Amniotic epithelial cell (primary cell): ENCODE measurements at places on chromosomes 7 and 10.

DNA sequence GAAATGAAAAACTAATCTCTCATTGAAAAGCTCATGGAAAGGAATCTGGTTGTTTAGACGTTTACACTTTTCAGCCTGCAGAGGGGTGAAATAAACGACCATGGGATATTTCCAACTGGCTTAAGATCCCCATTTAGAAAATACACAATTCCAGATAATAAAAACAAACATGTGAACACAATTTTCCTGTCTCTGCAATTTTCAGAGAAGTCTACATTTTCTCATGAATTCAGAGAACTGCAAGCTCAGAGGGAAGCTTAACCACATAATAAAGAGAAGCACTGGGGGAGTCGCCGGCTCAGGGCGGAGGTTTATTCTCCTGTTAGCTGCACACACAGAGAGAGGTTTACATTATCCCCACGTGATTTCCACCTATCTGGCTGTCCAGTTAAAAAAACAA is 215.2 kb downstream of the FANK1 start:
- DNase-seq = no peak

GRCh38 chr10:62610649-62611229 is 193.8 kb upstream of the ADO start:
- DNase-seq = peak; percentile 39

GRCh38 chr7:148790131-148790726 is 91.5 kb downstream of the CUL1 start:
- DNase-seq = no peak

DNA sequence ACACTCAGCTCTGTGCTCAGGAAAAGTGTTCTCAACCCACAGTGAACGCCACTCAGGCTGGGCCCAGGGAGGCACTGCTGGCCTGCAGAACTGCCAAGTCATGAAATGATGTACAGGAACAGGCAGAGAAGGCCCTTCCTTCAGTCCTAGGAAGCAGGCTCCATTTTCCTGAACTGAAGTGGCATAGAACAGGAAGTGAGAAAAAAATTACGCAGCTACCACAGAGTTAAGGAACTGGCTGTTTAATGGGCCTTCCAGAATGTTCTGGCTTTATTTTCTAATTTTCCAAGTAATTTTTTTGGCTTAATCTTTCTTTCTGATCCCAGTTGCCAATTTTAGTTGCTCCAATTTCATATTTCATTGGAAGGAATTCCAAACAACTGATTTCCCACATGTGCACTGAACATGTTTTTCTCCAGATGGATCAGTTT is 39.3 kb downstream of the LRRC18 start:
- DNase-seq = no peak

GRCh38 chr10:3149918-3150317 is 22.7 kb downstream of the PITRM1 start:
- no peak for DNase-seq

- DNase-seq = no peak
Observed at GRCh38 chr10:99731306-99732032, 458 bp downstream of the COX15 start.

- no peak for DNase-seq
Observed at GRCh38 chr10:100766693-100767421, 21.5 kb downstream of the PAX2 start.

GRCh38 chr7:28533267-28533666 is 120.9 kb downstream of the CREB5 start:
- no peak for DNase-seq

DNA sequence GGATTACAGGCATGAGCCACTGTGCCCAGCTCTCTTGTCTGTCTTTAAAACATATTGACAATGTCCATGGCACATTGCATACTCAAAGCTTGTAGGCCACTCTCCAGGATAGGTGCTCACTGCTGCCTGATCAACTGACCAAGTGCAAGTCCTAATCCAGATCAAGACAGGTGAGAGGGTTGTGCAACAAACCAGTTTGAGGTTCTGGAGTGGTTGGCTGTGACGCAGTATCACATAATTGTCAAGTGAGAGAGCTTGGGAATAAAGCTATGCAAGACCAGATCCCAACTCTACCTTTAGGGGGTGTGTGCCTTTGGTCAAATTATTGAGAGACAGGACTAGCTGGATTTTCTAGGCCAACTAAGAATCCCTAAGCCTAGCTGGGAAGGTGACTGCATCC is 43.0 kb upstream of the OPN4 start:
- DNase-seq = no peak

GRCh38 chr10:23195846-23196600 is 3.9 kb downstream of the PTF1A start:
- DNase-seq = no peak

GRCh38 chr10:75612904-75613684 is 181.7 kb downstream of the LRMDA start:
- peak; percentile 53 for DNase-seq

GRCh38 chr10:122352817-122353525 is 21.5 kb upstream of the PLEKHA1 start:
- no peak for DNase-seq

DNA sequence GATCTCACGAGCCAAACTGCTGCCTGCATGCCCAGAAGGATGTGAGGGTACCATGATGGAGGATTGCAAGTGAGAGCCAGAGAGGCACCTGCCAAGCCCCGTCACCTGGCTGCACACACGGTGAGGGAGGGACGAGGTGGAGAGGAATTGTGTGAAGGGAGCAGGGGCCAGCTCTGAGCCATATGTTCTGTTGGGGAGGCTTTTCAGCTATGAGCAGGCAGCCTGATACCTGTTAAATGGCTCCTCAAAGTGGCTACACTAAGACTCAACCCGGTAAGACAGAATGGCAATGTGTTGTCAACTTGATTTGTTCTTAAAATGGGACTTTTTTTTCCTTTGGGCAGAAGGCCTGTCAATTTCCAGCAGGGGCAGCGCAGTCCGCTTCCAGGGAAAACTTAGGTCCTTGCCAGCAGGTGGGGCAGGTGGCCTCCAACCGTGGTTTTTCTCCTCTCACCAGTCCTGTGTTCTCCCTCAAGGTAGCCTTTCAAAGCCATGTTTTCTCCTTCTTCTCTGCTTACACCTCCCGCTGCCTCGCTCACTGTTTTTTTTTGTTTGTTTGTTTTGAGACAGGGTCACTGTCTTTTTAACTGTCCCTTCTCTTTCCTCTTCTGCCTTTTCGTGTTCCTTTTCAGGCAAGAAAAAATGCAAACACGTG is 57.7 kb upstream of the ZNRF2 start:
- no peak for DNase-seq

GRCh38 chr7:25392588-25393338 is 164.5 kb upstream of the NPVF start:
- DNase-seq = no peak

DNA sequence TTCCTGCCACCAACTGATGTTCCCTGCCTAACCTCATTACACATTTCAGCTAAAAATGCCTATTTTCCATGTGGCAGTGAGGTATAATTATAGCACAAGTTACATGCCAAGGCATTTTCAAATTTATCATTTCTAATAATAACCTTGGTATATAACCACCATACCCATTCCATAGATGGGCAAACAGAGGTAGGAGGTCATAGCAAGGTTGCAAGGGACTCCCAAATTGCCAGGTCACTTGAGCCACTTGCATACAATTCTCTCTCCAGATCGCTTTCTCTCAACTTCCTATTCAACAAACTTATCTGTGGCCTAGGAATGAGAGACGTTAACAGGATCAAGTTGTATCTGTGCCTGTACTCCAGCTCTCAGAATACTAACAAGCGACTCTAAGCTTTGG is 108.3 kb downstream of the ATXN7L1 start:
- no peak for DNase-seq

- peak; percentile 98 for DNase-seq
Observed at GRCh38 chr10:17216217-17216900, 11.7 kb upstream of the VIM start.

DNA sequence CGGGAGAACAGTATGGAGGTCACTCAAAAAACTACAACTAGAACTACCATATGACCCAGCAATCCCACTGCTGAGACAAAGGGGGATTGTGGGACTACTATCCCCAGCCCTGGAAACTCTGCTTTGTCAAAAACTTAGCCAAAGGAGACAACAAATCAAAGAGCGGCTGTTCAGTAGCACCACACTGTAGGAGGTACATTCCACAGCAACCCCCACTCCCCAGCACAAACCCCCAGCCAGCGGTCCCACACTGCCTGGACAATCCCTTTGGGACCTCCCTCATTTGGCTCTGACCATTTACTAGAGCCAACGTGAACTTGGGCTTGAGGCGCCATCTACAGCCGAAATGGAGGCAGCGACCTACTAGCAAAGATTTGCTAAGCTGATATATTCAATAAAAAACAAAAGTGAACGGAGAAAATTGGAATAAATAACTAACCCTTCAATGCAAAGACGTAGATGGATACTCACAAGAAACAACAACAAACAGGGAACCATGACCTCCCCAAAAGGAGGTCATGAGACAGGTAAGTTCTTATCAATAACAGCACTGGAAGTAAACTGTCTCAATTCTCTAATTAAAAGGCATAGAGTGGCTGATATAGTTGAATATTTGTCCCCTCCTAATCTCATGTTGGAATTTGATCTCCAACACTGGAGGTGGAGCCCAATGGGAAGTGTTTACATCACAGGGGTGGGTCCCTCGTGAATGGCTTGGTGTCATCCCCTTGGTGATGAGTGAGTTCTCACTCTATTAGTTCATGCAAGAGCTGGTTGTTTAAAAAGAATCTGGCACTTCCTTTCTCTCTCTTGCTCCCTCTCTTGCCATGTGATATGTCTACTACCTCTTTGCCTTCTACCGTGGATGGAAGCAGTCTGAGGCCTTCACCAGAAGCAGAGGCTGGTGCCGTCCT is 119.0 kb upstream of the KCNMA1 start:
- DNase-seq = peak; percentile 55

DNA sequence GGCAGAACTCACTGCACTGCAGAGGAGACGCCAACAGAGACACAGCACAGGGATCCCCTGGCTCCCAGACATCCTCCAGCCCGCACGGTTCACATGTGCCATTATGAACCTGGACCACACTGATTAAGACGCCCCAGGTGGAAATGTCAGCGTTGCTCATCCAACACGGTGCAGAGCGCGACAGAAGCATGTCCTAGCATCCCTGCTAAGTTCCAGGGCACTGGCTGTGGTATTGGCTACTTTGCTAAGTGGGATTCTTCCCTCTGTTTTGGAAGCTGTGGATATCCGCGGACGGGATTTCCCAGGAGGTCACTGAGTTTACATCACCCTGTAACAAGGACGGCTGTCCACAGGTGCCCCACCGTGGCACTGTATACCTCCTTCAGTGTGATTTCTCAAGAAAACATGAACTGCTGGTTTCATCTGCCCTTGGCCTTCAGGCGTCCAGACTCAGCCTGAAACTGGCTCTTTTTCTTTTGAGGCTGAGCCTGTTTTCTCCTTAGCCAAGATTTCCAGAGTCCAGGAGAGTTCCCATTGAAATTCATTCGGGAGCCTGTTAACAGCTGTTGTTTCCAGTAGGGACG is 324.0 kb downstream of the WDR37 start:
- no peak for DNase-seq

DNA sequence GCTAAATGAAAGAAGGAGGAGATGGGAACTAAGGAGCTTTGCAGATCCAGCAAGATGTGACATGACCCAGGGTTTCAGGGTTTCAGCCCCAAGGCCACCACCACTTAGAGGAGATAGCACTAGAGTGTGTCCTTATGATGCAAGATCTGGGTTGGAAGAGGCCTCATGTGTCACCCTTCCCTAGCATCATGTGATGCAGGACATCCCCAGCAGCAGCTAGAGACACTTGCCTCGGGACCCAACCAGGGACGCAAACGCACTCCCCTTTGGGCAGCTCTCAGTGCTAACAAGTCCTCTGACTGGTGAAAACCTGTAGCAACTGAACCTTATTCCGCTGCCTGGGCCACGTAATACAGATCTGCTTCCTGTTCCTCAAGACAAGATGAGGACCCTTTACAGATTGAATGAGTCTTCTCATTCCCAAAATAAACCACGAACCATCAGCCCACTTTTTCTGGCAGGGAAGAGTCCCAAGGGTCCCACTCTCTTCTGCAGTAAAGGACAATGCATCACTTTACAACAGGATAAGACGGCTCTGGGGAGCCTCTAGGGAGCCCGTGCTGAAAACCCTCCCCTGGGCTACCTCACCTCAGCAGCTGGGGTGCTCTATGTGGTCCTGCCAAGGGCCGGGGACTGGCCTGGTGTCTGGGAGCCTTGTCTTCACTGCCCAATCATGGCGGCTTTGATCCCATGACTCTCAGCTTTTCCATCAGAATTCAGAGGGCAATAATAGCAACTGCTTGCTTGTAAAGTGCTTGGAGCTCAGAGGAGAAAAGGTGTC is 44.8 kb upstream of the GDF10 start:
- no peak for DNase-seq

DNA sequence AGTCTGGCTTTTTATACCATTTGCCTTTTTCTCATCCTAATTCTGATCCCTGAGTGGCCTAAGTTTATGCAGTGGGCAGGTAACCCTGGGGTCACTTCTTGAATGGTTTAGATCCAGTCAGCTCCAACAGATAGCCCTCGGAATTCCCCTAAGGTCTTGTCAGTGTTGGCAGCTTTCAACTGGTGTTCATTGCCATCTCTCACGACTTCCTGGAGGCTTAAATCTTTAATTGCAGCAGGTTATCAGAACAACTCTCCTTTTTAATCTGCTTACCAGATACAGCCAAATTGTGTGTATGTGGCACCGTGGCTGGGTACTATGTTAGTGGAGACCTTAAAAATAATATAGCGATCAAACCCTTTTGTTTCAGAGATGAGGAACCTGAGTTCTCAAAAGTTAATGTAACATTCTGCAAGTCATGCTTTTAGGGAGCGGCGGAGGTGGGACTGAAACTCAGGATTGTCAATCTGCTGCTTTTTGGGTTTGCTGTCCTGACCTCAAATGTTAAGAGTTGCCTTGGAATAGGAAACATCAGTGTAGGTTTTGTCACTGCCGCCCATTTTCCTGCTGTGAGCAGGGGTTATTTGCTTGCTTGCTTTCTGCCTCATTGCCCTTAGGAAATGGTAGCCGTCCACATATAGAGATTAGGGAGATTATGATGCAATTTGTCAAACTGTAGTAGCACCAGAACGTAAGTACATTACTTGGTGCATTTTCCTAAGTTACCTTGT is 818 bp downstream of the DLD start:
- peak; percentile 29 for DNase-seq

DNA sequence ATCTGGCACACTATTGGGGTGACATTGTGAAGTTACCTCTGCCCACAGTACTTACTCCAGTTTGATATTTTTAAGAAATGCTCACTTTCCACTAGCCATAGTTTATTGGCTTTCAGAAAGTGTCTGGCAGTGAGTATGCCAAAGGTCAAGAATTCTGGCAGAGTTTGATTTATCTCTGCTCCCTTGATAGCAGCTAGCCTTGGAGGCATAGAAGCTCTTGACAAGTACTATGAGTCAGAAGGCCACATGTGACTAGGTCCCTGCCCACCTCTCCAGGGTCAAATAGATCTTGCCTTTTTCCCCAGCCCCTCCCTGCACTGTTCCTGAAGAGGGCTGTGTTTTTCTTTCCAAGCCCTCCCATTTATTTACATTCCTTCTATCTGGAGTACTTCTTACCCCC is 202.2 kb downstream of the AUTS2 start:
- DNase-seq = peak; percentile 9

DNA sequence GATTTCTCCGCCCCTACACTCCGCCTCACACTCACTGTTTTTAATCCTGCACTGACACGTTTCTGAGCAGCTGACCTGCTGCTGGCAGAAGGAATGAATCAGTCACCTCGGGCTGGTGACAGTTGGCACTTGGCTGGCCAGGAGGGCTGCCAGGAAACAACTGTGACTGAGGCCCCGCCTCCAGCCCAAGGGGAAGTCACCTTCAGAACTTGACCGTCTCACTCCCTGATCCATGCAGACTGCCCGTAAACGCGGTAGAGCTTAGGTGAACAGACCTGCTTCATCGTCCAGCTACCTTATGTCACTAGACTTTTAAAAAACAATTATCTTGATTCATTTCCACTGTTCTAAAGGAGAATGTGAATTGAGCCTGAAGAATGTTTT is 107.5 kb downstream of the DOCK1 start:
- no peak for DNase-seq
